CD4-positive, CD25-positive, alpha-beta regulatory T cell (primary cell): ENCODE measurements at places on chromosomes 2 and 18. TPM values are rescaled to one million over a fixed set of nuclear protein-coding genes. Genes with fewer than 3 reads are reported as not detected.

DNA sequence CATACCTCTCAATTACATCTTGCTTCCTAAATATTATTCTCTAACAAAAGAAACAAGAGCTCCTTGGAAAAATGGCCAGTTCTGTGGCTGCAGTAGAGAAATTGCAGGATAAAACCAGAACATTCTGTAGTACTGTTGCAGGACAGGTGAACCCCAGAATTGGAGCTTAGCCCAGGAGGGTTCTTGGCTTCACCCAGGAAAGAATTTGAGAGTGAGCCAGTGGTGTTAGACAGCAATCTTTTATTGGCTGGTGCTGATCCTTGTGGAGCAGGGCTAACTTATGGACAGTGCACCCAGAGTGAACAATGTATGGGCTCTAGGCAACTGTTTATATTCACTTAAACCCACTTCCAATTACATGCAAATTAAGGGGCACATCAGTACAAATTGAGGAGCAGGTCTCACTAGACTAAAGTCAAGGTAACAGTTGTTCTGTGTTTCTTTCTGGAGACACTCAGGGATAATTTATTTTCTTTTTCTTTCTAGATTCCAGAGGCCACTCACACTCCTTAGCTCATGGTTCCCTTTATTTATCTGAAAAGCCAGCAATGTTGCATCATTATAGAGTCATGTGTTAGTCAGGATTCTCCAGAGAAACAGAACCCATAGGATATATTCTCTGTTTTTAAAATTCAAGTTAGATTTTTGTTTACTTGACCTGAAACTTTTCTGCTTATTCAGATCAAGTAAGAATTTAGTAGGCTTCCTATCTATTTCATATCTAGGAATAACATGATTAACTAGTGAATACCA is 348.1 kb downstream of the CCDC85A start:
- no peak for DNase-seq

GRCh38 chr2:203728321-203728720 is 21.9 kb downstream of the CD28 start:
- no peak for DNase-seq

The C1GALT1C1L gene
- polyA plus RNA-seq: 0.15 TPM

The CYS1 gene
- polyA plus RNA-seq: not detected

DNA sequence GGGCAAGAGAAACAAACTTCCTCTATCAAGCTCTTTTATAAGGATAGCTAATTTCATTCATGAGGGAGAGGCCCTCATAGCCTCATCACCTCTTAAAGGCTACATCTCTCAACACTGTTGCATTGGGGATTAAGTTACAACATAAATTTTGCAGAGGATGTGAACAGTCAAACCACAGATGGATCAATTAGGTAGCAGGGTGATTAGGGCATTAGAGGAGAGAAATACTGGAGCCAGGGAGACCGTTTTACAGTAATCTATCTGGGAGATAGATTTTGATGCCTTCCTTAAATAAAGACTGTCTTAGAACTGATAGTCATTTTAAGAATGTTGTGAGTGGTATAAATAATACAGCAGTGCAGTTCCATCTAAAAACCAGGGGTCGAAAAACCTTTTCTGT is 258.9 kb downstream of the DCC start:
- no peak for DNase-seq

DNA sequence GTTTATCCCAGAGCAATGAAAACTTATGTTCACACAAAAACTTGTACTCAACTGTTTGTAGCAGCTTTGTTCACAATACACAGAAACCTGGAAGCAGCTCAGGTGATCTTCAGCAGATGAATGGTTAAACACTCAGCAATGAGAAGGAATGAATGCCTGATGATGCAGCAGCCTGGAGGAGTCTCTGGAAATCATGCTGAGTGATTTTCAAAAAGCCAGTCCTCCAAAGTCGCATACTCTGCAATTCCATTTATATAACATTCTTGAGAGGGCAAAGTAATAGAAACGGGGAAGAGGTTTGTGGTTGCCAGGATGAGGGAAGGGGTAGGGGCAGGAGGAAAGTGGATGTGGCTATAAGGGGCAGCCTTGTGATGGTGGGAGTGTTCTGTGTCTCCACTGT is 108.1 kb downstream of the CTIF start:
- DNase-seq: no peak

- DNase-seq: no peak
Observed at GRCh38 chr2:238524426-238524983, 97.8 kb downstream of the ASB1 start.

The TMEM198 gene
- polyA plus RNA-seq: not detected

DNA sequence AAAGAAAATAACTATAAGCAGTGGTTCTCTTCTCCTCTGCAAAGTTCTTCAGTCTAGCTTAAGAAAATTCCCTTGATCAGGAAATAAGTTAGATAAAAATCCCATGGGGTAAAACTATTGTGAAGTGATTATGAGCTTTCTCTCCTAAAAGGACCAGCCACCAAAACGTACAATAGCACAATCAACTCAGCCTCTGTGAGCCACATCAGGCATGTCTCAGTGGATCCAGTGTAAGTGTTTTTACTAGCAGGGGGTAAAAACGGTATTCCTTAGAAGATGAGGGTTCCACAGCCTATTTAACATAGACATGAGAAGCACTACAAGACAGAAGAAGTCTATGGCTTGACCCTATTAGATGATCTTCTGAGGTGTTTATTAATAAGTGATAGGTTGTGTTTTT is 503.2 kb downstream of the PIK3C3 start:
- DNase-seq: no peak

- DNase-seq: no peak
Observed at GRCh38 chr2:776038-776437, 98.8 kb upstream of the TMEM18 start.

- DNase-seq: no peak
Observed at GRCh38 chr2:100606726-100607343, 44.0 kb downstream of the PDCL3 start.

- DNase-seq: no peak
Observed at GRCh38 chr2:66854298-66854697, 419.4 kb downstream of the MEIS1 start.

GRCh38 chr2:134278553-134278952 is 24.7 kb downstream of the MGAT5 start:
- DNase-seq: no peak

DNA sequence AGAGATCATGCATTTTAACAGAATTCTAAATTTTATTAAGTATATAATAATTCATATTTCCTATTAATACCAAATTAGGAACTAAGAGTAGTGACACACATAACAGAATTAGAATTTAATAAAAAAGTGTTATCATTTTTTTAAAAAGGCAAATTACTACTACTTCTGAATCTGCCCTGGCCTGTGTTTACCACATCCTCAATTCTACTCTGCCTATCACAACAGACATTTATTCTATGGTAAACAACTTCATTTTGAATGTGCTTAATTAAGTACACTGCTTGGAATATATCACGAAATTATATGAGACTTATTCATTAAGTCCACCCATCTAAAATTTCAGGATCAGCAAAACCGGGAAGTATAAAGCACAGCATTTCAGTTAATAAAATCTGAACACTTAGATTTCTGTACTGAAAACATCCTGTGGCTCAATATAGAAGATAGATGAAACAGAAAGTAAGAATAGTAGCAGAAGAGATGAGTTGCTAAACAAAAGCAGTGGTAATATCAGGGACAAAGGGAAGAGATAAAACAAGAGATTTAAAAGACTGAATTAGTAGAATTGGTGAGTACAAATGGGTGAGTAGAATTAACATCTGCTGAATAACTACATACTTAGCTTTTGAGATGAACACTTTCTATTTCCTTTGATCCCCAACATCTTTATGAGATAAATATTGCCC is 3.7 kb downstream of the SMC6 start:
- DNase-seq: no peak

DNA sequence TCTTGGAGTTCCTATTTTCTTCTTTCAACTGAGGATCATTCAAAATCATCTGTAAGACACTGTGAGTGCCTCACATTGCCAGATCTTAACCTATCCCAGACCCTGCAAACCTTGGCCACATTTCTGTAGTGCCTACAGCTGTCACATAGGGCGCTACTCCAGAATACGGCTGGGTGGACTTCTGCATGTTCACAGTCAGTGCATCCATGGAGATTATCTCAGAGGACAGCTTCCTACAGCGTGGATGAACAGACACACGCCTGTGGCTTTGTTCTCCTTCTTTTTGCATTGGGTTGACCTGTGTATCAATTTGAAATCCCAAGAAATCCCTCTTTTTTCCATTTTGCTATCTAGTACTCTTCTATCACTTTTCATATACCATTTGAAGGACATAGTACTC is 1.9 kb upstream of the KLHL29 start:
- no peak for DNase-seq

DNA sequence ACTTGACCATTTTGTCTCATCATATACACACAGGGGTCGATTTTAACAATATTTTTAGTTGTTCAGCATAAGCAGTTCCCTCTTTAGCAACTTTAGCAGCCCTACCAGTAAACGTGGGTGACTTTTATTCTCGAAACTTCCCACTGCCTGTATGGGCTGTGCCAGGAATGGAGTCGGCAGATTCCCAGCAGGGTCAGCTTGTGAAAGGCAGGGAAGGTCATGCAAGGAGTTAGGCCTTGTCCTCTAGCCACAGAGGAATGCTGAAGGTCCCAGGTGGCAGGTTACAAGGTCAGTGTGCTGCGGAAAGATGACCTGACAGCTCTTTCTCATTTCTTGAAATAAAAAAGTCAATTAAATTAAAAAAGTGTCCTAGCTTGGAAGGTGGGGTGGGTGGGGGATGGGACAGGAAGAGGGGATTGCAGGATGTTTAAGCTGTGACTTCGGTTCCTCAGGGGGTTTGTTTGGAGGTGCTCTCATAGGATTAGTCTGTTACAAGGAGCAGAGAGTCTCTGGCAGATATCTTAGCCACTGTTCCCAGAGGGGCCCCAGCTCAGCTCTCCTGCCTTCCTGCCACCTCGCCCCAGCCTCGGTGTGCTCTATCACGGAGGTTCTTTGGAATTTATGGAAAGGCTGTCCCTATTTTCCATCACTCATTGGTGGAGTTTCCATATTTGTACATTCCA is 21.4 kb downstream of the DRC1 start:
- no peak for DNase-seq

DNA sequence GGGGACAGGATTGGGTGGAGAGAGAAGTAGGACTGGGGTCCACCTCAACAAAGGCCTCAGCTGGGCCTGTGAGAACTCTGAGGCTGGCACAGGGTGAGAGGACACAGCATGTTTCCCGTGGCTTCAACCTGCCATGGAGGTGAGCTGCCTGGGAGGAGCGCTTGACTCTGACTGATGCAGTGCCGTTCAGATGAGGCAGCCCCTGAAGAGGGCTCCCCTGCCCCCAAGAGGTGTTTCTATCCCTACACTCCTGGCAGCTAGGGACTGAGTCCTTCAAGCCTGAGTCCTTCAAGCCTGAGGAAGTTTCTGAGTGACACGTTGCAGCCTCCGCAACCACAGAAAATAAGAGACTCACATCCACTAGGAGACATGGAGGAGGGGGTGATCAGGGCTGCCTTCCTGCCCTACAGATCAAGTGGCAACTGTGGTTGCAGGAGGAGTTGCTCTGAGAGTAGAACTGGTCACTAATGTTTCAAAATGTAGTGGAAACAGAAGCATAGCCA is 49.6 kb upstream of the TMEM177 start:
- DNase-seq: no peak

GRCh38 chr2:72727356-72727755 is 98.5 kb downstream of the EXOC6B start:
- no peak for DNase-seq

The FBXO48 gene
- polyA plus RNA-seq: 1.3 TPM

The ACKR3 gene
- 7.9 TPM for polyA plus RNA-seq

The NCKAP5 gene
- not detected for polyA plus RNA-seq

GRCh38 chr18:44789710-44790109 is 109.0 kb downstream of the SETBP1 start:
- no peak for DNase-seq
